ENCODE measurements at places on chromosomes 1 and 21.

GRCh38 chr1:175341631-175342429, 149.3 kb upstream of the KIAA0040 start:
- no peak for DNase-seq

DNA sequence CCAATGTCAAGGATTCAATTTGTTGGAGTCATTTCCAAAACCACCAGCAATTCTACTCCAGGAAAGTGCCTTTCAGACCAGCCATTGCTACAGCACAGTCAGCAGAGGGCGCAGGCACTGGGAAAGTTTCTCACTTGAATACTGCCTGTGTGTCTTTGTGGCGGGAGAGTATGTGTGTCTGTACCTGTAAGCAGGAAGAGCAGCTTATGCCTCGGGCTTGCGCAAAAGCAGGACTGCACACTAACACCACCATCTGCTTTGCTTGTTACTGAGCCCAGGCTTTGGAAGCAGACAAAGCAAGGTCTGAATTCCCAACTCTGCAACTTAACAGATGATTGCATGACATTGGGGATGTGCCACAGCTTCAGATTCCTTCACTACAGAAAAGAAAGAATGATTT, 7.0 kb upstream of the CTSE start:
- DNase-seq = peak; percentile 84

GRCh38 chr1:182957902-182958395, 5.0 kb upstream of the SHCBP1L start:
- DNase-seq = no peak

DNA sequence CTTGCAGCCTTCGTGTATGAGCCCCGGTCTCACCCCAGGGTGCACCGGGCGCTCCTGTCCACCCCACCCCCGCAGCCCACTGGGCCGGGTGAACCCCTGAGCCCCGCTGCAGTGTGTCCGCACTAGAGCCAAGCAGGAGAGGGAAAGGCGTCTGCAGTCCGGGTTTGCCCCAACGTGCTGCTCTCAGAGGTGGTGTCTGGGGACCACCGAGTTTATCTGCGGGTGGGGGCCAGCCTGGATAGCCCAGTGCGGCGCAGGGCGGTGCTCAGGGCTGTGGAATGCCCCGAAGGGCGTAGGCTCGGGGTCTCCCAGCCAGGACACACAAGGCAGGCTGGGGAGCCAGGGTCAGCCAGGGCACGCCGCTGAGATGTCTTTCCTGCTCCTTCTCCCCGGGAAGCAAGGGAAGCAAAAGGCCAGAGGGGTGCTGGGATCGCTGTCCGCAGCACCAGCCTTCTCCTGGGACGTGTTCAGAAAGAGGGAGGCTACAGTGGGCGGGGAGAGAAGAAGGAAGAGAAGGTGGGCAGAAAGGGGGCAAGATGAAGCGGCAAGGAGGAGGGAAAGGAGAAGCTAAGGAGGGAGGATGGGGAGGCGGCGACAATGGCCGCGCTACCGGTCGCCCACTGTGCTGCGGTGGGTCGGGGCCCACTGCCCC, 56.6 kb downstream of the MAB21L3 start:
- no peak for DNase-seq
